ENCODE measurements at places on chromosomes 7 and 10. TPM values are rescaled to one million over a fixed set of nuclear protein-coding genes. Genes with fewer than 3 reads are reported as not detected.

The LIPN gene
- not detected for total RNA-seq

The ANKRD61 gene
- total RNA-seq = not detected

The TMEM229A gene
- not detected for total RNA-seq

DNA sequence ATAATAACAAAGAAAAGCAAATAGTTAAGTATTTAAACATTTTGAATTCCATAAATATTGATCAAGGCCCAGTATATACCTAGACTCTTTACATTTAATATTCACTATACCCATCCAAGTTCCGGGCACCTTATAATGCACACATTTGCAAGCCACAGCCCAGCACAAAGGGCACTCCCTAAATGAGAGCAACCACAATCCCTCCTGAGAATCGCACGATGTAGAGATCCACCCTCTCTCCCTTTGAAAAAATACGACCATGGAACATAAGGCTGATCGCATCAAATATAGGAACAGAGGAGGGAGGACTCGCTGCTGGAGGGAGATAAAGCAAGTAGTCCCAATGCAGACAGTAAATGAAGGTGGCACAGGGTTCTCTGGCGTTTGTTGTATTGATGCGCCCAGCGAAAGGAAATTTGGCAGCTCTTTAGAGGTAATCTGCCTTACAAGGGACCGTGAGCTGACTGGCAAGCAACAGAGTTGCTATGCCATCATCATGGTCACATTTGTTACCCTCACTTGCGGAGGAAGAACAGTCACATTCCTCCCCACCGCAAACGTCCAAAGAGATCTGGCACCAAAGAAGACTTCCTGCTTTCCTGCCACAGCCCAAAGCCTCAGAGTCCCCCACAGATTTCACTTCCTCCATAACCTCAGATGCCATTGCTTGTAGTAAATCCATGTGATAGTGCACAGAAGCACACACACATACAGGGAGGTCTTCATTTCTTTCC, 16.1 kb upstream of the TAS2R40 start:
- DNase-seq = no peak
